ENCODE measurements at places on chromosomes 5 and 9.

DNA sequence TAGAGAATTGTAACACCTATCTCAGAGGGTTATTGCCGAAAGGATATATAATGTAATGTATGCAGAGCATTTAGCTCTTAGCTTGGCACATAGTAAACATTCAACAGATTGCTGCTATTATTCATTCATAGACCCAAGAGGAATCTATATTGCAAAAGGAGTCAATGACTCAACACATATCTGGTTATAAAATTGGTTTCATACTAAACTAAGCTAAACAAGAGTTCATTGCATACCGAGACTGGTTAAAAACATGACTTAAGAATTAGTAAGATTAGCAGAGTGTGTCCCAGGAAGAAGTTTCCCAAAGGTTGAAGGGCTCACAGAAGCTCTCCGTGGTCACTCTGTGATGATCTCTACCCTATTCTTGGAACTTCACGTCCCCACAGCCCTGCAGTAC is 339.6 kb upstream of the CCNH start:
- DNase-seq: no peak

DNA sequence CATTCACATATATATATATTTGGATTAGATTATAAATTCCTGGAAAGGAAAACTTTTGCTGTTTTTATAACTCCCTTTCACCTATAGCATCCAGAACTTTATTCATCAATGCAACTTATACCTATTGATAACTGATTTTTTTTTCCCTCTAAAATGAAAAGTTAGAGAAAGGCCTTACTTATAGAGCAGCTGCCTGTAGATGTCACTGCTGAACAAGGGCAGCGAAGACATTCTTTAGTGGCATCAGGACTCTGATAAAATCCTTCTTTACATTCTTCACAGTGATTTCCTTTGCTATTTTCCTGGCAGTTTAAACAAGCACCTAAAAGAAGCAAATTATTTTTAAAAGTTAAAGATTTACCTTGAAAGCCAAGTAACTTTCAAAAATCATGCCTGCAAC is 32.3 kb upstream of the CDK5RAP2 start:
- DNase-seq: peak; percentile 45

DNA sequence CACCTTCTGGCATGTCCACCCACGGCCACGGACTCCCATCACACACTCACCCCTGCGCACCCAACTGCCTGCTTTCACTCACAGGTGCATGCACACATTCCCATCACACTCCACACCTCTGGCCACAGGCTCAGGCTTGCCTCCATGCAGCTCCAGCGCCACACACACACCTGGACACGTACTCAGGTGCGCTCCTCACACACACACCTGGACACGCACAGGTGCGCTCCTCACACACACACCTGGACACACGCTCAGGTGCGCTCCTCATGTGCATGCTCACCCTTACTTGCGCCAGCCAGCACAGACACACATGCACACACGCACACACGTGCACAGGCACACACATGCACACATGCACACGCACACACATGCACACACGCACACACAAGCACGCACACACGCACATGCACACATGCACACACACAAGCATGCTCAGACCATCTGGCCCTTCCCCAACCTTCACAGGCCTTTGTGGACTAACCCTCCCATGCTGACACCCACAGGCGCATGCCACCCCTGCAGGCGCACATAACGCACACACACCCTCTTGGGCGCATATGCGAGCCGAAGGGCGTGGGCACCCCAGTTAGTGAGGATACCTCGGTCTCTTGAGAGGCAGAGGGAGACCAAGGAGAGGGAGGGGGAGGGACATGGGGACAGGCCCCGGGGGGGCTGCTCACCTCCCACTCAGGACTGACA is 8.3 kb downstream of the GRIN1 start:
- DNase-seq: no peak

GRCh38 chr5:28807195-28807729 is 1768.9 kb upstream of the CDH9 start:
- DNase-seq: peak; percentile 83

DNA sequence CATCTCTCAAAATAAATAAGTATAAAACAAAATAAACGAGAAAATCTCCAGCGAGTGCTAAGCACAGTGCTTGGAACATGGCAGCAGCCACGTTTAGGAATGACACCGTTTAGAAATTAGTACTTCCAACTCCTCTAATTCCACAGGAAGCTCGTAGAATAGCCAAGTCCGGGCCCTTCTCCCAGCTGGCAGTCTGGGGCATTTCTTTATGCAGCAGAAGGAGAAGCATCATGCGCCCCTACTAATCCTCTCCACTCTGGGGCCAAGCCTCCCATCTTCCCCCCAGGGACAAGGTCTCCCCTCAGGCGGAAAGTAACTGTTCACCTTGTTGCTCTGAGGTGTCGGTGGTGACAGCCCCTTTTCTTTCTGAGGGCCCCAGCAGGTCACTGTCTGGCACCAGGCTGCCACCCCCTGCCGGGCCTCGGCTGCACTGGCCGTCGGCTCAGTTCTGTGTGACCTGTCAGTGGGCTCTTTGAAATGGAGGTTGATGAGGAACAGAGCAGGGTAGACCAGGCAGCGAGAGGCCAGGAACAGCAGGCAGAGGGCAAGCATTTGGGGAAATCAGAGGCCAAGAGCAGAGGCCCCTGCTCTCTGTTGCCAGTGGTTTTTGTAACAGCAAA is 113.5 kb upstream of the WWC1 start:
- DNase-seq: no peak

- DNase-seq: peak; percentile 76
These were observed 40.4 kb upstream of the GADD45G start for GRCh38 chr9:89564346-89564878.

GRCh38 chr5:180334176-180334575 is 19.0 kb downstream of the GFPT2 start:
- no peak for DNase-seq

- DNase-seq: no peak
These were observed 6.4 kb downstream of the S1PR3 start for GRCh38 chr9:88997646-88998045.

GRCh38 chr9:98838868-98839565 is 31.5 kb downstream of the GALNT12 start:
- no peak for DNase-seq

GRCh38 chr9:21754741-21755140 is 47.7 kb upstream of the MTAP start:
- peak; percentile 19 for DNase-seq

Measured in RKO (cell line).